ENCODE measurements at places on chromosomes 2 and 18. TPM values are rescaled to one million over a fixed set of nuclear protein-coding genes. Genes with fewer than 3 reads are reported as not detected.

DNA sequence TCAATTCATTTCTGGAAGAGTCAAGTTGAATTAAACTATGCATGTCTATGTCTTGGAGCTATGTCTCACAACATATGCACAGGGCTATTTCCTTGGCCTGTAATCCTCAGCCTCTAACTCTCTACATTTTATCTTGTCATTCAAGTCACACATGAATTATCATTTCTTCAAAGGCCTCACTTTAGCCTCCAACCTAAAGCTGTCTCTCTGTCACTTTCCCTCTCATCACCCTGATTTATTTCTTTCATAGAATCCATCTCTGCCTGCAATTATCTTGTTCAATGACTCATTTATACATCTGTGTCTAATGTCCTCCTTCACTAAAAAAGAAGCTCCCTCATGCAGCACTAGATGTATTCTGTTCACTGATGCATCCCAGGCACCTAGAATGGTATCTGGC lies 614.2 kb upstream of the REG3G start:
- no peak for DNase-seq

The UGT1A10 gene
- polyA plus RNA-seq = not detected

GRCh38 chr2:45012733-45013132 lies 3.5 kb upstream of the SIX2 start:
- no peak for DNase-seq

The SGO2 gene
- 0.49 TPM for polyA plus RNA-seq

DNA sequence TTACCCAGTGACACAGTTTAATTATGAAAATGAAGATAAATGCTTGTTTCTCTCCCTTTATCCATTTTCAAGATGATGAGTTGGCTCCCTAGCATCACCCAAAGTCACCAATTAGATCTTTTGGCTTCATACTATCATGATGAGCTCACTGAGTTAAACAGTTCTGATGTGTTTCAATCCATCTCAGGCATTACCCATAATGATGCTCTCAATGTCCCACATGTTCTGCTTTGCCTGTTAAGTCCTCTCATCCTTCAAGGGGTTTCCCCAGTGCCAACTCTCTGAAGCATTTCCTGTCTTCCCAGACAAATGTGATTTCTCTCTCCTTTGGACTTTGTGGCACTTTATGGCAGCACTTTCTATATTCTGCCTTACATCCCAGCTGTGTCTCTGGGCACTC lies 92.6 kb downstream of the EPB41L3 start:
- peak; percentile 77 for DNase-seq

The OBSL1 gene
- not detected for polyA plus RNA-seq

DNA sequence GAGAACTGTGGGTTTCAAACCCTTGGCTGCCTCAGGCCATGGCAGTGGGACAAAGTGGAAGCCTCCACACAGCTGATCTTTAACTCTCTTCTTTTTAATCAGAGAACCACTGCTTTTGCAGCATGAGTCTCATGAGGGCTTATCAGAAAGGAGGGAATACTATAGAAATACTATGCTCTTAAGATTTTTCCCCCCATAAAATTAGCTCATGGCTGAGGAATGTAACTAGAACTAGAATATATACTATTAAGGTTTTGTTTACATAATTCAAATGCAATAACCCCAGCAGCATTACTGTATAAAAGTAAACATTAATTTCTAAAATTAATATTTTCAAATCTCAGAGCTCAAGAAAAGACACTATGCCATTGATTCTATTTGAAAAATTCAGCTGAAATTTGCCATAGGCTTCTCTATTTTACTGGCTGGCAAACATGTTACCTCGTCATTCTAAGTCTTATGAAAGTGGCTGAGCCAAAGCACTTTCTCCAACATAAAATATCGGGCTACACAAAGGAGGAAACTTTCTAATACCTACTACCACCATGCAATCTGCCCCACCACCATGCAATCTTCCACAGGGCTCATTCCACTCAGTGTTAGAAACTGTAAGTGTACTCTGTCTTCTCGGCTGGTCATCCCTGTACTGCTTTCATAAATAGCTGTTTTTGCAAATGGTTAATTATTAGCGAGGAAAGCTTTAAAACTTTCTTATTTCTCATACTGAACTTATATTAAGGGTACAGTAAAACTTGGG lies 42.5 kb downstream of the WDR35 start:
- no peak for DNase-seq

The RPRM gene
- polyA plus RNA-seq = not detected

DNA sequence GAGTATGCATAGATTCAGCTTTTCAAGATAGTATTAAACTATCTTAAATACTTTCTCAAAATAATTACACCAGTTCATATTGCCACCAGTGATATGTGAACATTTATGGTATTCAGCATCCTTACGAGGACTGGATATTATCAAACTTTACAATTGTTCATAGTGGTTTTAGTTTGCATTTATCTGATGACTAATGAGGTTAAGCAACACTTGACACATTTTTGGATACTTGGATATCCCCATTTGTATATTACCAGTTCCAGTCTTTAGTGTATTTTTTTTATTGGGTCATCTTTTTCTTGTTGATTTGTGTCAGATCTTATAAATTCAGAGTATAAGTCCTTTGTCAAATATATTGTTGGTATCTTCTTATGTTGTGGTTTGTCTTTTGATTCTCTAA lies 128.4 kb downstream of the ASXL3 start:
- no peak for DNase-seq

DNA sequence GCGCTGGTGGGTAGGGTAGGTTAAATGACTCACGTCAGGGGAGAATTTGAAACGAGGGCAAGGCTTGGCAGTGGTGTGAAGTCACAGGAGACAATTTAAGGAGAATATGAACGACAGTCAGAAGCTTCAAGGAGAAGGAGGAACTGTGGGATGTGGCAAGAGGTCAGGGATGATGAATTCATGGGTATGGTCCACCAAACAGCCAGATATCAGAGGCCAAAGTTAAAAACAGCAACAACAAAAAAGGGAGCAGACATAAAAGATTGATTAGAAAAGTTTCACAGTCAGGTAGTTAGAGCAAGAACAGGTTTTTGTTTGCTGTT lies 1.4 kb upstream of the ZNF396 start:
- DNase-seq = peak; percentile 26

The FOXI3 gene
- polyA plus RNA-seq = not detected

DNA sequence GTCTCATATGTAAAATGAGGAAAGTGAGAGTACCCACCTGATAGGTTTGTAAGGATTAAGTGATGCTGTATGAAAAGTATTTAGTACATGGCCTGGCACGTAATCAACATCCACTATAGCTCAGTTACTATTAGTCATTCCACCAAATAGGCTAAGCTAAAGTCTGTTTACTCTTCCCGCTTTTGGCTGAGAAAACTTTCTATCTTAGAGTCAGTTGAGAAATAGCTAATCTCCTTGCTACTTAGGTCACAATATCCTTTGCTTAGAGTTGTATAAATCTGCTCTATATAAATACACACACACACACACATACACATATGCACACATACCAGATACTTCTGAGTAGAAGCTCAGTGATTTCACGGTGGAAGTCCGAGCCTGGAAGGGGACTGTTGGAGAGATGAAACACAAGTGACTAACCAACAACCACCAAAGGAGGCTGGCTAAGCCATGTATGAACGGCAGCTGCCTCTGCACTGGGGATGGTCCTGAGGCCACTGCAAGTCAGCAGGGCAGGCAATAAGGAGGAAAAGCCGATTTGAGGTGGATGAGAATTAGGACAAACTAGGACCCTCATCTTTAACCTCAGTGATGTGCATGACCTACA lies 104.6 kb upstream of the EPHA4 start:
- no peak for DNase-seq

DNA sequence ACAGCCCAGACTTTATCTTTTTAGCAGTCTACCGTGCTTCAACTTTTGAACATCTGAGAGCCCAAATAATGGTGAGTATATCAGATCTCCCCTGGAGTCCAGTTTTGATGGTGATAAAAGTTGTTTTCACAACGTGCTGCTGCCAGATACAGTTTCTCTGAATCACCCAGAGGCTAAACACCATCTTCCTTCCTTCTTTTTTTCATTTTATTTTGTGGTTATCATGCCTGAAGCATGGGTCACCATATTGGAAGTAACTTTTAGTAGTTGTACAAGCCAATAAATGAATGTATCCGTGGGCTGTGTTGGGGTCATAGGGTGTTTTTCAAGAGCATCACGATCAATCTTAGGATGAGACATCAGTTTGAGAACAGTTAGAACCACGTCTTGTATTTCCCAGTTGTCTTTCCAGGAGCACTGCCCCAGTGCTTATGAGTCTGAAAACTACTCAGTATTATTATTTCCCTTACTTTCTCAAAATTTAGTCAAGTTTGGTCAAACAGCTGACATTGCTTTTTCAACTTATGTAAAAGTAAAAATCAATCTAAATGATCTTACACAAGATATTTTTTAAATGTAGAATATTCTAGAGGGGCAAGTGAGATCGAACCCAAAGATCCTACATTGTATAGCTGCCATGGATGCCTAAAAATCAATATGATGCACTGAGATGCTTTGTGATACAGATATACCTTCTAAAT lies 311.4 kb downstream of the CTNNA2 start:
- DNase-seq = no peak

The MERTK gene
- polyA plus RNA-seq = 4.2 TPM

The LIMS2 gene
- polyA plus RNA-seq = 1.3 TPM

GRCh38 chr2:37790019-37790418 lies 118.6 kb upstream of the CDC42EP3 start:
- DNase-seq = no peak

DNA sequence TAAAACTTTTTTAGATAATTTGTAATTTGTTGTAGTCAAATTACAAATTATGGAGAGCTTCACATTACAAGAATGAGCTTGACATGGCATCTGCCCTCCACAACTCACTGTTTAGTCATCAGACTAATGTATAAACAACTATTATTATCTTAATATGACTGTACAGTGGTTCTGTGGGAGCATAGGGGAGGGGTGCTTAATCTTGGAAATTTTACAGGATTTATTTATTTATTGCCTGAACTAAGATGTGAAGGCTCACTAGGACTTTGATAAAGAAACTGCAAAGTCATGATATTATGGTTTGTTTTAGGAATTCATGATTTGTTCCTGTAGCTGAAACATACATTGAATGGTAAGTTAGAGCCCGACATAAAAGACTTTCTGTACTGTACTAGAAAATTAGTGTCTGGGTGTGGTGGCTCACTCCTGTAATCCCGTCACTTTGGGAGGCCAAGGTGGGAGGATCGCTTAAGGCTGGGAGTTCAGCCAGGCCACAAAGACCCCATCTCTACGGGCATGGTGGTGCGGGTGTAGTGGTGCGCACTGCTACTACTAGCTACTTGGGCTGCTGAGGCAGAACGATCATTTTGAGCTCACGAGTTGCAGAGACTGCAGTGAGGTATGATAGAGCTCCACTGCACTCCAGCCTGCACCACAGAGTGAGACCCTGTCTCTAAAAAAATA lies 2.1 kb downstream of the MARCHF7 start:
- no peak for DNase-seq

The CFAP53 gene
- not detected for polyA plus RNA-seq

DNA sequence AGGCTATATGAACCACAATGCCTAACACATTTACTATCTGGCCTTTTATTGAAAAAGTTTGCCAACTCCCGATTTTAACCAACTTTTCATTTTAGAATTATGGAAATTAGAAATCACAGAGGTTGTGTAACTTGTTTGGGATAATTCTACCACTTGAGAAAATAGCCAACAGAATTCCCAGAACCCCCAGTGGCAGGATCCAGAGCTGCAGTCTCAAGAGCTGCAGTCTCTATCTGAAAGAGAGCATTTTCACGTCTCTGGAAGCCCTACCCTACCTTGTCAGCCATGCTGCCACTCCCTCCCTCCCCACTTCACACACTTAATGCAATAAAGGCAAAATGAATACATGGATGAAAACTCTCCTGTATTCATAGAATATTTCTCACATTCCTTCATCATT lies 23.4 kb upstream of the TSPYL6 start:
- no peak for DNase-seq

GRCh38 chr2:84908948-84909713 lies 3.7 kb downstream of the TMSB10 start:
- DNase-seq = no peak

- no peak for DNase-seq
Observed at GRCh38 chr18:9852266-9853081, 33.3 kb upstream of the TXNDC2 start.

The C2orf80 gene
- polyA plus RNA-seq = not detected

DNA sequence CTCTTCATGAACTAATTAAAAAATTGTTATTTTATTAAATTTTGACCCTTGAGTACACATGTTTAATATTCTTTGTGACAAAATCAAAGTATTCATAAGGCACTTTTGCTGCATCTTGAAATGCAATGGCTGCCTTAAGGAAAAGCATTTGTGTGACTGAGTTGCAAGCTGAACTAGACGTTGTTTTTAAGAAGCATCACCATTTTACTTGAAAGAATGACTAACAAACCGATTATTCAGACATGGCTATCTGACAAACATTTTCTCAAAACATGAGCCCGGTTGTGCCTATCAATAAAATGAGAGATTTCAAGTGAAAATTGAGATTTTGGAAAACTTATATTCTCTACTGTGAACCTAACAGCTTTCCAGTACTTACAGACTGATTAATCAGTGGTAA lies 2.8 kb downstream of the GCFC2 start:
- no peak for DNase-seq

The SERPINB13 gene
- not detected for polyA plus RNA-seq

DNA sequence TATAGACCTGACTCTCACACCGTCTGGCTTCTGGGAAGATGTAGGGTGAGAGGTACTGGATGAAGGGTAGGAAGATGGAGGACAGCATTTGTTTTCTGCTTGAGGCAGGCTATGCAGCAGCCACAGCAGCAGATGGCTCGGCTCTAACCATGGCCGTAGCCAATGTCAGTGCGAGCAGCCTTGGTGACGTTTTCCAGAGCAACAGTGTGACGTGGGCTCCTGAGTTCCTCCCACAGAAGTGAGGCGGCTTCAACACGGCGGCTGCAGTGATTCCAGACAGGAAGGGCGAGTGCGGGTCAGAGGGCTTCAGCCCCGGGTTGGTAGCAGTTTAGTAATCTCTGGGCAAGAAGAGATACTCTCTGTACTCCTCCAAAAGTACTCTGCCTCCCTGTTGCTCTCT lies 133.0 kb upstream of the MYT1L start:
- DNase-seq = peak; percentile 24

GRCh38 chr2:113762377-113763118 lies 6.1 kb upstream of the SLC35F5 start:
- no peak for DNase-seq

DNA sequence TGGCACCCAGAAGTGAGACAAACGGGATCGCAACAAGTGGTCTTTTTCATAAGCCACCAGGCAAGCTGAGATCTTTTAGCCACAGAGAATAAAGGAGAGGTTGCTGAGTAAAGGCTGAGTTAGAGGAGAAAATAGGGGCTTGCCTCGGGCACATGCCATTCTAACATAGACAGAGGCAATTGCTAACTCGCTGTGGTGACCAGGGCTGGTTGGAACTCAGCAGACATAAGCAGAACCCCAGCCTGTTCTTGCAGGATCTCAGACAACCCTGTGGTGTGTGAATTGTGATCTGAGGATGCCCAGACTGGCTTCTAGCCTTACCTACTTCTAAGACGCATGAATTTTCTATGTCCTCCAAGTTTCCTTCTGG lies 300.2 kb downstream of the CDCA7 start:
- no peak for DNase-seq

The C2orf15 gene
- polyA plus RNA-seq = 0.09 TPM

GRCh38 chr2:147002256-147002655 lies 842.6 kb upstream of the ACVR2A start:
- no peak for DNase-seq

The D2HGDH gene
- 57.1 TPM for polyA plus RNA-seq
